Activated CD8-positive, alpha-beta memory T cell treated with anti-CD3 and anti-CD28 coated beads for 1 hour (primary cell): ENCODE measurements at places on chromosomes 5 and 9.

- DNase-seq: no peak
Observed at GRCh38 chr5:171898386-171898785, 108.1 kb downstream of the FBXW11 start.

DNA sequence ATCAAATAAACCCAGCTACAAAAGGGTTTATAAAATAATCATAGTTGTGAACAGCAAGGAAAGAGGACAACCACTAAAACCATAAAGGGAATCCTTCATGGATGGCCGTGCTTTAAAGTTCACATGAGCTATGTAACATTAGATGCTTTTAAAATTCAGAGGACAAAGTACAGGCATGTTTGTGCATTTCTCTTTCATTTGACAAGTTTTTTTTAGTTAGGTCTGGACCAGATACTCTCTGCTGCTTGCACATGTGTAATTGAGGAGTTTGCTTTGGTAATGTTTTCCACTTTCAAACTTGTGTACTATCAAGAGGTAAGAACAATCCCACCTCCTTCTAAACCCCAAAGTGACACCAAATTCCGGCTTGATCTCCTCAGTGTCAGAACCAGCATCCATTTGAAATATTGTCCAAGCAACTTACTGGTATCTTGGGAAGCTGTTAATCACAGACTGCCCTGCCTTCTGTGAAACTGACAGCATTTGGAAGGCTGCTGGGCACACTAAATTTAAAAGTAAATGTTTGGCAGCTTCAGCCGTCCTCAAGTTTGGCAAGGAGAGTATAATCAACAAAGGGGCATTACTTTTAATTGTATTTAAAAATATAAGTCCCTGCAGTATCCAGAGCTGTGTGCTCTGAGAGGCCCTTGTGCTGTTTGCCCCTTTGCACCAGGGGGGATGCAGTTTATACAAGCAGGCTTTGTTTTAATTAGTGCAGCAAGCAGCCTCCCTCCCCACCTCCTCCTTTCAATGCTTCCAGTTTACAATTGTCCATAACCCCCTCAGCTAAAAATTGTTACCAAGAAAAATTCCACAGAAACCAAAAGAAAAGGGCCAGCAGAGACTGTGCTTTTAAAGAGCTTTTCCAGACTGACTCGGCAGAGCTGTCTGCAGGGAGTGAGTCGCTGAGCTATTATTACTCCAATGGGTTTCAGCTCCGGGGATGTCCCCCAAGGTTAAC, 328.3 kb upstream of the MPDZ start:
- no peak for DNase-seq

- no peak for DNase-seq
Observed at GRCh38 chr9:113985968-113986585, 92.0 kb downstream of the AMBP start.

DNA sequence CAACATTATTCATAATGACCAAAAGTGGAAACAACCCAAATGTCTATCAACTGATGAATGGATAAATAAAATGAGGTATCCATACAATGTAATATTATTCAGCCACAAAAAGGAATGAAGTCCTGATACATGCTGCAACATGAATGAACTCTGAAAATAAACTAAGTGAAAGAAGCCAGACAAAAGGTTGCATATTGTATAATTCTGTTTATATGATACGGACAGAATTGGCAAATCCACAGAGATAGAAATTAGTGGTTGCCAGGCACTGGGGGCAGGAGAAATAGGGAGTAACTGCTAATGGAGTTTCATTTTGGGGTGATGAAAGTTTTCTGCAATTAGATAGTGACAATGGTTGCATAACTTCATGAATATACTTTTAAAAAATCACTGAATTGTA, 47.0 kb downstream of the KIF24 start:
- no peak for DNase-seq

DNA sequence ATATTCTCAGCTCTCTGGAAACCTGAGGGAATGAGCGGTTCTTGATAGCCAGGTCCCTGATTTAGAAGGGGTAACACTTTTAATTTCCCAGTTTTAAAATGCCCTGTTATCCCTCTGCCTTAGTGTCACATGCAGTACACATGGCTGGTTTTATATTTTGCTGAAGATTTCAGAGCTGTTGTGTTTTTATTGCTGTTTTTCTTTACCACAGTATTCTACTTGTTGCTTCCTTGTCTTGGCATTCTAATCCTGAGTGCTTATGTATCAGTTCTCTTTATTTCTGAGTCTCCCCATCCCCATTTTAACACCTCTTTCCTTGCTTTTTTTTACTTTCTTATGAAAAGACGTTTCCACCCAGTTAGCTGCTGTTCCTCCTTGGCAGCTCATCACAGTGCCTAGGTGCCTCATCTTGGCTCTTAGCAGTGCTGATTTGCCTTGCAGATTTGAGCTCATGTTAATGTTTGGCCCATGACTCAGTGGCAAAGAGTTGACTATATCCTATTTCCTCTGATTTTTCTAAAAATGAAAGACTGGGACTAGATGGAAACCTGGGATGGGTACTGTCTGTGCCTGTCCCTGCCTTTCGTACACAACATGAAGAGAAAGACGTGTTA, 3.7 kb downstream of the MTRR start:
- DNase-seq: no peak

DNA sequence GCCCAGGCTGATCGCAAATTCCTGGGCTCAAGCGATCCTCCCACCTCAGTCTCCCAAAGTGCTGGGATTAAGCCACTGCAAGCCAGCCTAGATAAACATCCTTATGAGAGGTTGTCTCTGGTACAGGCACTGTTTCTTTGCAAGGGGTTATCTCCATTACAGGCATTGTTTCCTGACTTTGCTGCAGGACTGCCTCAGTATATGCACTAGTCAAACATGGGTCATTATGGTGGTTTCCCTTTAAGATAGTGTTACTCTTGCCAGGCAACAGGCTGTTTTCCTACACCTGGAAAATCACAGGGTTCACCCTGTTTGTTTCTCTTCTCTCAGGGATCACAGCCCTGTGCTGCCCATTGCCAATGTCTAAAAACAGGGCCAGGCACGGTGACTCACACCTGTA, 7.8 kb upstream of the CLTB start:
- no peak for DNase-seq
